Substantia nigra (tissue), 51 donors: ENCODE measurements at places on chromosomes 11 and 22.

GRCh38 chr11:11841116-11841722, 553 bp upstream of the USP47 start:
- DNase-seq = peak; percentile 57

DNA sequence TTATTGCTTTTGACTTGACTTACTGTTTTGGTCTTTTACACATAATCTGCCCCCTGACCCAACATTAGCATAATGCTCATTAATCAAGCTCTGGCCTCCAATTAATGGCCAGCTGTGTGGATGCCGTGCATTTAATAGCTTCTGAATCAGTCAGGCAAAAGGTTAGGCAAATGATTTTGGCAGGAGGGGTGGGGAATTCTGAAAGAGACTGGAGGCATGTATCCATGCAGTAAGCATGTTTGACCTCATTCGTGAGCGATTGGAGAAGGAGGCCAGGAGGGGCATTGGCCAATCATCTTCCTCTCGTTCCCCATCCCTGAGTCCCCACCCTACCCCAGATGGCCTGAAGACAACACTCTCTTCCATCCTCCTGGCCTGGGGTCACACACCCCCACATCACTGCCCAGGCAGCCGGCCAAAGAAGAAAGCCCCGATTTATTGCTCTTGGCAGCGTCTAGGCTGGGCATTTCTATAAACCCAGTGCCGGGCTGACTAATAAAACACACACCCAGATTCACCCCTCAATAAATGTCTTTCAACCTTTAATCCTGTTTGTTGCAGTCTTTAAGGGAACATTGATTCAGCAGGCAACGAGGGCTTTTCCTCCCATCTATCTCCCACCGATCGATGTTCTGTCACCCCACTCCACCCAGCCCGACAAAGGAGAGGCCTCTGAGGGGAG, 150.0 kb downstream of the OPCML start:
- DNase-seq = no peak

DNA sequence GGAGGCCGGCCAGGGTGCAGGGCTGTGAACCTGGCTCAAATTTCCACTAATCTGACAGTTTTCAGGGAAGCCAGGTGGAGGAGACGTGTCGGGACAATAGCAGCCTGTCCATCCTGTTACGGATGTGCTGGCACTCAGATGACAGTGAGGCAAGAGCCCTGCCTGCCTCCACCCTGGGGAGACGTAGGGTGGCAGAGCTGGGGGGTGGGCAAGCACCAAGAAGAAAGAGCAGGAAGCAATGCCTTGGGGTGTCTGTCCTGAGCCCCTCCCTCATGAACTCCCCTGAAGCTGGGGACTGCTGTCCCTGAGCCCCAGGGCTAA, 10.0 kb upstream of the TRIM29 start:
- DNase-seq = no peak

- no peak for DNase-seq
Observed at GRCh38 chr11:28342716-28343115, 234.5 kb downstream of the METTL15 start.

GRCh38 chr22:23399367-23400285, 180.5 kb downstream of the IGLL1 start:
- DNase-seq = no peak

- no peak for DNase-seq
Observed at GRCh38 chr22:42184852-42185251, 54.2 kb upstream of the CYP2D6 start.

- DNase-seq = no peak
Observed at GRCh38 chr22:33160525-33160924, 102.3 kb upstream of the SYN3 start.

DNA sequence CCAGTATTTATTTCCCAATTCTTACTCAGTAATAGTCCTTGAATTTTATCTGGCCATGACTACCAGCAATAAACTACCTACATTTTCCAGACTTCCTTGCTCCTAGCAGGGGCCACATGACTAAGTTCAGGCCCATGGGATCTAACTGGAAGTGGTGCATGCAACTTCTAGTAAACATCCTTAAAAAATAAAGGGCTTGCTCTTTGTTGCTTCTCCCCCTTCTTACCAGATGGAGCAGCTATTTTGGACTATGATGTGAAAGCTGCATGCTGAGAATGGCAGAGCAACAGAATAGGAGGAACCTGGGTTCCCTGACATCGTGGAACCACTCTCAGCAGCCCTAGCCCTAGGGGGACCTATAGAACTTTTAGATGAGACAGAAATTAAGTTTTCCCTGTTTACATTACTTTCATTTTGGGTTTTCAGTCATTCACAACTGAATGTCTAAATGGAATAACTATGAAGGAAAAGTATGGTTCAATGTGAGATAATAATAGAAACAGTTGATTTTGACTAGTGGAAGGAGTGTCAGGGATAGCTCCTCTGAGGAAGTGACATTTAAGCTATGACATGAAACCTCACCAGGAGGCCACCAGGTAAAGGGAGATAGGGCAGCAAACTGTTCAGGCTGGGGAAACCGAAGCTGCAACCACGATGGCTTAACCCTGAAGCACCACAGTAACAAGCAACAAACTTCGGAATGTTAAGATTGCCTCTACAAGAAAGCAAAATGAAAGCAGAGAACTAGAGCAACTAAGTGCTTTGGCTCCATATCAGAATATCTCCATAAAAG, 48.9 kb downstream of the PHF21A start:
- DNase-seq = no peak

DNA sequence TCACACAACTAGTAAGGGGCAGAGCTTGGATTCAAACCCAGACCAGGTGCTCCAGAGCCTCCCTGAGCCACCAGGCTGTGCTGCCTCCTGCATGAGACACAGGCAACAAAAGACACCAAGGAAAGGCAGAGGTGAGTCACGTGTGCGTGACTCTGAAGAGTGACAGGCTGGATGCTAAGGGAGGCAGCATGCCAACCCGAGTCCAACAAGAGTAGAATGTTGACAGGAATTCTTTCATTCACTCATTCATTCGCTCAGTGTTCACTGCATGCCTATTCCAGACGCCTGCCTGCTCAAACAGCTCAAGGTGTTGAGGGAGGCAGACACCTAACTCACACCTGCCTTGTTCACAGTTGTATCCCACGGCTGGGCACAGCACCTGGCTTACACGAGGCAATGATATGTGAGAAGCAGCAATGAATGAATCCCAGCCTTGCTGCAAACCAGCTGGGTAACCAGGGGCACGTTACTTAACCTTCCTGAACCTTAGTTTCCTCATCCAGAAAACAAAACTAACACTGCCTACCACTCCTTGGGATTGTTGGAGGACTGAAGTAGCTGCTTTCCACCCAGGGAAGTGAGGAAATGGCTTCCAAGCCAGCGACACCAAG, 73.8 kb upstream of the ARFGAP3 start:
- DNase-seq = no peak

DNA sequence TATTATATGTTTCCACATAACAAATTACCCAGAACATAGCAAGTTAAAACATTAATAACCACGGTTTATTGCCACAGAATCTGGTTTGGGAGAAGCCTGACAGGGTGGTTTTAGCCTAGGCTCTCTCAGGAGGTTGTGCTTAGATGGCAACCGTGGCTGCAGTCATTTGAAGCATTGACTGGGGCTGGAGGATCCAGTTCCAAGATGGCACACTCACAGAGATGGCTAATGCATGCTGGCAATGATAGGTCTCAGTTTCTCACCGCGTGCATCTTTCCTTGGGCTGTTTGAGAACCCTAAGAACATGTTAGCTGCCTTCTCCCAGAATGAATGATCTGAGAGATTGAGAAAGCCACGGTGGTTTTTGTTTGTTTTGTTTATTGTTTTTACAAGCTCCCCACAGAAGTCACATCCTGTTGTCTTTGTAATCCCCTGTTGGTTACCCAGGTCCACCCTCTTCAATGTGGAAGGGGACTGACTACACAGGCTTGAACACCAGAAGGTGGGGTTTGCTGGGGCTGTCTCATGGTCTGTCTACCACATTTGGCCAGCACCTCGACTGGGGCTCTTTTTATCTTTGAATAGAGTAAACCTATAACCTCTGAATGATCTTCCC, 36.6 kb upstream of the GRAMD1B start:
- no peak for DNase-seq

DNA sequence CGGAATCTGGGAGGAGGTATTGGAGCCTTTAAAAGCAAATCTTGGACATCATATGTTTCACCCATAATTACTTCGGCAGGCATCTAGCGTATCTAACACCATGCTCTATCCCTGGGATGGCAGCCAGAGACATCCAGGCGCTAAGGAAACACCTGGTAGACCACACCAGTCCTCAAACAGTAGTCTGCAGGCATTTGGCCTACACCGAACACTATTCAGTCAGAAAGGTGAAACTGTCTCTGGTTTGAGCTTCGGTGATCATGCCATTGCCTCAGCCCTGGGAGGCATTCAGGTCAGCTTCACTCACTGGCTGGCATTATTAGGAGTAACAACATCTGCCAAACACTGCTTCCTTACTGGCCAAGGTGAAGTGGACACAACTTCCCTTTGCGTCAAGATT, 11.7 kb downstream of the SIRT3 start:
- DNase-seq = no peak

GRCh38 chr11:79100093-79100910, 340.5 kb downstream of the TENM4 start:
- DNase-seq = no peak

DNA sequence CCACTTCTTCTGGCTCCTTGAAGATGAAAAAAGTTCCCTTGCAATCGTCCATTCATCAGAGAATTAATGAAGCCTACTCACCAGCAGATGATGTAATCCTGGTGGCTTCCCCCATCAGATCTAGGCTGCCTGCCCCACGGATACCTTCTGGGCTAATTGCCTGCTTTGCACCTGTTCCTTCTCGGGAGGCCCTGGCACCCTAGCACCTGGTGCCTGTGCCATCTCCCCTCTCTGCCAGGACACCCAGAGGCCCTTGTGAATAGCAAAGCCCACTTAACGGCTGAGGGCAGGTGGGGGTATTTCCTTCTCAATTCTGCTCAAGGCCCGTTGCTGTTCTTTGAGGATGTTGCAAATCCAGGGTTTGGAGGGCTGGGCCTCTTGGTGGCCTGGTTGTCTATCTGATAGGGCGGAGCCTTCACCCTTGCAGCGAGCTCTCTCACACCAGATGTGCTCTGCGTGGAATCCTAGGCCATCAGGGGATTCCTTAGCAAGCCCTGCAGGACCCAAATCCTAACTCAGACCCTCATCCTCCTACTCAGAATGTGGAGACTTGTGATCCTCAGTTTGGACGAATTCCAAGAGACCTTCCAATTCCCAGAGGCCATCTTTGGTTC, at the start of gene LMO2:
Gene LMO2, minus strand, starts transcription at position 363 of the 614 bp plus-strand sequence. CDS start 22,360 bp downstream, outside the sequence.
- DNase-seq = no peak
